ENCODE measurements at places on chromosomes 1 and 21.

GRCh38 chr1:170874671-170875070 is 60.7 kb upstream of the MROH9 start:
- no peak for DNase-seq

GRCh38 chr1:182205351-182206022 is 144.0 kb upstream of the ZNF648 start:
- no peak for DNase-seq

- DNase-seq: no peak
These were observed 20.9 kb upstream of the RGS13 start for GRCh38 chr1:192615055-192615454.

- DNase-seq: peak; percentile 34
These were observed at the start of gene PRKAA2 for GRCh38 chr1:56644919-56645676. Gene PRKAA2 (plus strand): TSS chr1:56645314. CDS start chr1:56645388, 74 bp downstream.

DNA sequence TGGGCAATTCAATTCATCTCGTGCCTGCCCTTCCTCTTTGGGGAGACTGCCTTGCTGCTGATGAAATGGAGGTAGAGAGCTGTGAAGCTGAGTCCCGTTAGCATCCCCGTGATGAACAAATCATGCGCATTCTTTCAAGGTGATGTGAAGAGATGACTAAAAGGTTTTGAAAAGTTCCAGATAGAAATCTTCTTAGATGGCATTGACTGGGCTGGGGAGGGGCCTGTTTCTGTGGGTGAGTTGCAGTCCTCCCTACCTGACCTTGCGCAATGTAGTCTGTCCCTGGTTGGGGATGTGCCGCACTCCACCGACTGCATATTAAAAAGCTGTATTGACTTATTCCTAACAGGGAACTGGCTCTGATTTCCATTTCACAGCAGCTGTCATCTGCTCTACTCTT is 49.6 kb downstream of the ST6GALNAC3 start:
- no peak for DNase-seq

DNA sequence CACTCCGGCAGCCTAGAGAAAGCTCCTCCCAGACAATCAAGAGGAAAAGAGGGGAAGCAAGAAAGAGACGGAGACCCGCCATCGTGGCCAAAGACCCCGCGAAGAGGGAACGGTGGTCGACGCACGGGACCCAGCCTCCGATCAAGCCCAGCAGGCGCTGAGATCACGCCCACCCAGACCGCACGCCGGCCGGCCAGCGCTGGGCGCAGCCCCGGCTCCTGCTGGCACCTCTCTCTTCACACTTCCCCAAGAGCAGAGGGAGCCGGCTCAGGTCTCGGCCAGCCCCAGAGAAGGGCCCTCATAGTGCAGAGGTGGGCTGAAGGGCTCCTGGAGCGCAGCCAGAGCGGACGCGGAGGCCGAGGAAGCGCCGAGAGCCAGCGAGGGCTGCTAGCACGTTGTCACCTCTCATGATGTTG is 918.4 kb upstream of the ADAMTS5 start:
- no peak for DNase-seq

- DNase-seq: peak; percentile 52
These were observed 1.4 kb downstream of the GUK1 start for GRCh38 chr1:228141226-228142044.

GRCh38 chr1:16070640-16071355 is 2.7 kb downstream of the FAM131C start:
- no peak for DNase-seq

- no peak for DNase-seq
These were observed 230.2 kb upstream of the AJAP1 start for GRCh38 chr1:4424254-4424653.

DNA sequence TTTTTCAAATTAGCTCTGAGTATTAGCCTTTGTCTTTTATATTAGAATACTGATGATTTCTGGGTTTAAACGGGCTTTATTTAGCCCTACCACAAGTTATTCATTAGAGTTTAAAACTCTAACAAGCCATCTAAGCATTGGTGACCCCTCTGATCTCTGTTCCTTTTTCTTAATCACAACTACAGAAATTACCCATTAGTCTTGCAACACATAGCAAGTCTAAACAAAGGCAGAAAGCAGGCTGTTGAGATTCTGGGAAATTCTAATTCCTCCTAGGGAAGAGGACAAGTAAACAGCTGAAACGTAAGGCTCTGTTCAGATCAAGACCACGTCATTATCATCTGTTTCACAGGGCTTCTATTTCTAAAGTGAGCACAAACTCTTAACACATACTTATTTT is 491.2 kb upstream of the ZRANB2 start:
- no peak for DNase-seq

DNA sequence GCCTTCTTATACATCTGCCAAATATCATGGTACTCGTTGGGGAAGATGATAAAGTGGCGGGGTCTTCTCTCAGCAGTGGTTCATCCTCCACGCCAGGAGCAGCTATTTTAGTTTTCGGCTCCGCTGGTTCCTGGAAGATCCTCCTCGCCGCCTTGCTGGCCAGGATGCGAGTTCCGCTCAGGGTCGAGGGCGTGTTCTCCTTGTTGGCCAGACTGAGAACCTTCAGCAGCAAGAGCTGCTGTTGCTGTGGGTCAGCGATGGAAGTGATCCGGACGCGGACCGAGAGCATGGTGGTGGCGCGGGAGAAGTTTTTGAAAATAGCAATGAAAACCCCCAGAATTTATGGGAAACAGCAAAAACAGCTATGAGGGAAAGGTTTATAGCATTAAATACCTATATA is 11.4 kb upstream of the CFAP126 start:
- DNase-seq: no peak

- DNase-seq: peak; percentile 72
These were observed 2.2 kb downstream of the JUN start for GRCh38 chr1:58781541-58782177.

DNA sequence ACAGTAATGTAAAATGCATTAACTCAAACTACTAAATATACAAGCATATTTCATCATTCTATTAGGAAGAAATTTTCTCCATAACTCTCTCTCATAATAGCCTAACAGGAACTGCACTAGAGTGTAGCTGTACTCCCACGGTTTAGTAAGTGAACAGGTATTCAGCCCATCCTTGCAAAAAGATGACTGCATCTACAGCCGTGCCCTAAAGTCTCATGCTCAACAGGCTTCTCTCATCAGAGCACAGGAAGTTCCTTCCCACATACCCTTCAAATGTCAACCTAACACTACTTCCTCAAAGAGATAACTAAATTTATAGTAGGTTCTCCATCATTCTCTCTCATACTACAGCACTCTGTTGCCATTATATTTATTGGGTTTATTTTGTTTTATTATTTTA is 251.6 kb downstream of the AKT3 start:
- DNase-seq: no peak

- no peak for DNase-seq
These were observed 62.8 kb downstream of the PIK3CD start for GRCh38 chr1:9714257-9714718.

DNA sequence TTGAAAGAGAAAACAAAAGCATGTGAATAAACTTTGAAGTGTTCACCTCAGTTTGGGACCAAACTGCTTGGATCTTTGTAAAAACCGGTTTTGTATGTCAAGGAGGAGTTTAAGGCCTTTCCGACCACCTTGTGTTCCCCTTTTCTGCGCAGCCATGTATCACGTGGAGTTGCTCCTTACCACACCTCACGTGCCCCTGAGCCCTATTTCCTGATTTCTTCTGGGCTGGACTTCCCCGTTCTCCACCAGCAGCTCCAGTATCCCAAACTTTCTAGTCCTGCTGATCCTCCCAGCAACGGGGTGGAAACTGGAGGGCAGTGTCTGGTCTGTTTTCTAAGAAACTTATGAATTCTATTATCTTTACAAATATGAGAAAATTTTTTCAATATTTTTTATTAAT is 1.6 kb upstream of the SH3D21 start:
- no peak for DNase-seq

DNA sequence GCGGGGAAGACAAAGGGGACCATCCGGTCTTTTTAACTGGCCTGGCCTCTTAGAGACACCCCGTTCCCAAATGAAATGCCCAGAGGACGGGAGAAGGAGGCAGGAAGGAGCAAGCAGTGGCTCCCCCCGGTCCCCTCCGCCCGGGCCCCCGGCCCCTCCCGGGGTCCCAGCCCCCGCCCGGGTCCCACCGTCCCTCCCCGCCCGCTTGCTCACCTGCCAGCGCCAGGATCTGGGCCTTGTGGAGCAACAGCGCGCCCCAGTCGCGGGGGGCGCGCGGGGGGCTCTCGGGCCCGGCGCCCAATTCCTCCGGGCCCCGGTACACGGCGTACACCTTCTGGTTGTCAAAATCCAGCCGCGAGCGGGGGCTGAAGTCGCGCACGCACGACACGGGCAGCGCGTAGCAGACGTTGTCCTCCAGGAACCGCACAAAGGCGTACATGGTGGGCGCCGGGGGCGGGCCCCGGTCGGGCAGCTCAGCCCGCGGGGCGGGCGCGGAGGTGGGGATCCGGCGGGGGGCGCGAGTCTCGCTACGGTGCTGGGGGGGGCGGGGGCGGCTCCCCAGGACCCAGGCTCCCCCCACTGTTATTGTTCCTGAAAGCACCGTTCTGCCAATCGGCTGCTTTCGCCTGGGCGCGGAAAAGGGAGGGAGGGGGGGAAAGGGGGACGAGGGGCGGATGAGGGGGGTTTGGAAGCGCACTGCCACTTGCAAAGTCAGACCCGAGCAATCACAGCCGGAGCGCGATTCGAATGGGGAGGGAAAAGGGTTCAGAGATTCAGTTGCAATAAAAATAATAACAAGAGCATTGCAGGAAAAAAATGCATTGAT is at the start of gene BEND5:
Gene BEND5, minus strand, starts transcription at position 499 of the 826 bp plus-strand sequence. Its CDS starts 60 bp downstream, at position 439.
- DNase-seq: peak; percentile 28

- DNase-seq: no peak
These were observed 141.1 kb upstream of the RUNX1 start for GRCh38 chr21:35190201-35190701.

GRCh38 chr1:231679109-231679508 is 52.5 kb downstream of the DISC1 start:
- DNase-seq: no peak

DNA sequence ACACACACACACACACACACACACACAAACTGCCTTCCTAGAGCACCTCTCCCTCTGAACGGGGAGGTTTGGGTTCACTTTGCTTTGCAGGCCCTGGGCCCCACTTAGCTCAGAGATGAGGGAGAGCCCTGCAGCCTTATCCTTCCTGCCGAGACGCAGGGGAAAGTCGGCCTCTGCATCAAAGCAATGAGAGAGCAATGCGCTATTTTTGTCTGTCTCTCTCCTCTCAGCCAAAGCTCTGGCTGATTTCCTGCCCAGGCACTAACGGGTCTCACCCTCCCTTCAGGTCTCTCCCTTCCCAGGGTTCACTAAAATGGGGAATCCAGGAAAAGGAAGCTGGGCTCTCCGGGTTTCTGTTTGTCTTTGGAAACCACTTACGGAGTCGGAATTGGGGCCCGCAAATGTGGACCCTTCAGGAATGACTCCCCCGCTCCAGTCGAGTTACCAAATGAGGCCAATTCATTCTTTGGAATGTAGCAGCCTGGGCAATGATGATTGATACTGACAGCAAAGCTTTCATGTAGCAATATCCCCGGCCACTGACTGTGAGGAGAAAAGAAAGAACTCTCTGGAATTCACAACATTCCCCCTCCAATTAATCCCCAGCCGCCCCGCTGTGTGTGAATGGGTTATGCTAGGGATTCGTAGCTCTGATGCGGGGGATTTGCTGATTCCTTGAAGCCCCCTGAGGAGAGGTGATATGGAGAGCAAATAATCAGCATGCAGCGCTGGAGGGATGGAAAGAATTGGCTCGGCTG is 61.5 kb upstream of the WLS start:
- no peak for DNase-seq

DNA sequence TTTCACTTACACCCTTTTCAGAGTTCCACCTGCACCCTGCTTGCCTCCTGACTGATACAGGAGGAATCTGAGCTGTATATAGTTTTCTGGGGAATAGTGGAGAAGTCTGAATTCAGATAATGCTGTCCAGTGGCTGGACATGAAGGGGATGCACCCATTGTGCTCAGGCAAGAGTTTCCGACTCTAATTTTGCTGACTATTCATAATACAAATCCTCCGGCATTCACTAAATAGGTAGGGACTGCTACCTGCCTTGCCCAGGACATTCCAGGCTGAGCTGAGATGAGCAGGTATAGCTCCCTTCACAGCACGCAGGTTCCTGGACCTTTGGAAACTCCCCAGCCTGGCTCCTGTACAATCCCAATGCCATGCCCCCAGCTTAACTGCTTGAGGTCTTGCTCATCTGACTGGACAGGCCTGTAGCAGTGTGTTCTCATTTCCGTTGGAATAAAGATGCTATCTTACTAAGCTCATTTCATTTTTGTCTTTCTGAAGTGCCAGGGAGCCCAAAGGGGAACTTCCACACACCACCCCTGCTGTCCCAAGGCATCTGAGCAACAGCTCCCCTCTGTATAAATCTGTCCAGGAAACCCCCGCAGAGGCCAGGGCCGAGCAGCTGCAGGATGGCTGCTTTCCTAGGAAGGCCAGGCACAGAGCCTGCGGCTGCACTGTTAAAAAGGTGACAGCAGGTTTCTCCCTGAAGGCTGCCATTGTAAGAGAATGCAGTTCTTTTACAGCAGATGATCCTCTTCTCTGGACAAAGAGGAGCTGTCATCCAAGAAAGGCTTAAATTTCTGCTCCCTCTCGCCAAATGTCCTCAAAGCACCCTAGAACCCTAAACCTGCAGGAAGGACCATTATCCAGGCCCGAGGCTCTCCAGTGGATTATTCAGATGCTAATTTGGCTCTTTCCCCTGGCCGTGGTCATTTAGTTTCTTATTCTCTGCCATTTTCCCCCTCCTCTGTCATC is 21.7 kb upstream of the VASH2 start:
- no peak for DNase-seq

DNA sequence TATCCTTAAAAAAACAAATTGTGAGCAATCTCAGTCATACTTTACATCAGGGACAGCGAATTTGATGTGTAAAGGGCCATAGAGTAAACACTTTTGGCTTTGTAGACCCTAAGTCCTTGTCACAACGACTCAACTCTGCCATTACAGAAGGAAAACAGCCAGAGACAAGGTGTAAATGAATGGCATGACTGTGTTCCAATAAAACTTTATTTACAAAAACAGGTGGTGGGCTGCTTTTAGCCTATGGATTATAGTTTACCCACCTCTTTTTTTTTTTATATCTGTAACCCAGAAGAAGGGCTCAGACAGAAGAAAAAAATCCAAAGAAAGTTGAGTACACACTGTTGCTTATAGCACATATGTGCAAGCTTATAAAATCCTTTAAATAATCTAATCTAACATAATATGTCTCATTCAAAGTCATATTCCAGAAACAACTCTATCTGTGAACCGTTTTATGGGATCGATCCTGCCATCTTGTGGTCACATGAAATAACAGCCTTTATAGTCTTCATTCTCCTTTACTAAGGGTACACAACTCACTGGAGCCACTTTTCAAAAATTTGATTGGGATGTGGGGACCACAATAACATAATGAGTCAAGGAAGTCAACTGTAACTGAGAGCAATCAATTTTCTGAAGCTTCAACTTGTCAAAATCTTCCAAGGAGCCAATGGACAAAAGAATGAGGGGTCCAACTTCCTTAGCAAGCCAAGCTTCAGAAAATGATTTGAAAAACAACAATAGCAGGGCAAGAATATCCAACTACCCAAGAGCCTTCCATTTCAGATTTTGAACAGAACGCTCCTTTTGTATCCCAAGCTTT is 142.2 kb upstream of the KRTAP19-8 start:
- DNase-seq: no peak

GRCh38 chr1:37068897-37069296 is 34.6 kb upstream of the GRIK3 start:
- no peak for DNase-seq

- no peak for DNase-seq
These were observed 273.7 kb upstream of the C1orf174 start for GRCh38 chr1:4173731-4174130.

Measured in colonic mucosa (tissue), 4 donors.